Testis (tissue), 5 donors: ENCODE measurements at places on chromosomes 2 and 18. TPM values are rescaled to one million over a fixed set of nuclear protein-coding genes. Genes with fewer than 3 reads are reported as not detected.

Gene CROCC2
- total RNA-seq = 0.55 TPM

Gene GLI2
- 21.4 TPM for total RNA-seq

DNA sequence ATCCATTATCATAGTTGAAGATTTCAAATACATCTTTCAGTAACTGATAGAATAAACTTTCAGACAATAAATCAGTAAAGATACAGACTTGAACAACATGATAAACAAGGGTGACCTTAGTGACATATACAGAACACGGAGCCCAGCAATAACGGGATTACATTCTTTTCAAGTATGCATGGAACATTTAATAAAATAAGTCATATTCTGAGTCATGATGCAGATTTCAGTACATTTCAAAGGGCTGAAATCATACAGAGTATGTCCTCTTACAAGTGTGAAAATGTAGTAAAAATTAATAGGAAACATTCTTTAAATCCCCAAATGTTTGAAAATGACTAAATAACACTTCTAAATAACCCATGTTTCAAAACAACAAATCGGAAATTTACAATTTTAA, 17.2 kb upstream of the KLHL29 start:
- no peaks in the 10 kb centered on the region for H3K27me3 ChIP-seq
- DNase-seq = no peak
- no peak overlapping the region for H3K4me3 ChIP-seq
- no peaks in the 10 kb centered on the region for H3K36me3 ChIP-seq

GRCh38 chr18:79478484-79479115, 82.9 kb downstream of the NFATC1 start:
- no peaks in the 10 kb centered on the region for H3K36me3 ChIP-seq
- H3K27me3 ChIP-seq = no peaks in the 10 kb centered on the region
- H3K27ac ChIP-seq = no peak overlapping the region
- no peak for DNase-seq
- H3K4me1 ChIP-seq = no peaks in the 10 kb centered on the region

Gene DNAJC5G
- 57.9 TPM for total RNA-seq

- peak overlapping the region; percentile 61 for H3K27ac ChIP-seq
- H3K36me3 ChIP-seq = no peaks in the 10 kb centered on the region
- H3K27me3 ChIP-seq = no peaks in the 10 kb centered on the region
- DNase-seq = peak; percentile 28
Measured at GRCh38 chr2:171347591-171348032, 86.2 kb downstream of the METTL8 start.

DNA sequence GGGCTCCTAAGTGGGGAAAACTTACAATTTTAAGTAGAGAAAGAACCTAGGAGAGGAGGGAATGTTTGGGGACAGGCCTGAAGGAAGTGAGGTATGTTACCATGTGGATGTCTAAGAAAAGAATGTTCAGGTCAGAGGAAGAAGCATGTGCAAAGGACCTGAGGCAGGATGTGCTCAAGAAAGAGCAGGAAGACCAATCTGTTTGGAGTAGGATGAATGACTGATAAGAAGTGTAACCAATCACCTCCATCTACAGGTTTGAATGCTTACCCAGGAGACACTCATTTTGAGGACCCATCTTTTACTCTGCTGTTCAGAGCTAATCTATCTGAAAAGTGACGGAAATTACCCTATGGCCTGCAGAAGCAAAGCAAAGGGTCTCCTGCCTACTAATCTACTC, 342.3 kb downstream of the ARHGAP15 start:
- H3K27me3 ChIP-seq = no peaks in the 10 kb centered on the region
- H3K4me3 ChIP-seq = no peak overlapping the region
- no peaks in the 10 kb centered on the region for H3K36me3 ChIP-seq
- H3K4me1 ChIP-seq = no peaks in the 10 kb centered on the region
- no peak overlapping the region for H3K27ac ChIP-seq
- no peak for DNase-seq

- DNase-seq = no peak
- H3K4me3 ChIP-seq = no peak overlapping the region
- no peaks in the 10 kb centered on the region for H3K27me3 ChIP-seq
- no peaks in the 10 kb centered on the region for H3K4me1 ChIP-seq
- H3K27ac ChIP-seq = no peak overlapping the region
- no peaks in the 10 kb centered on the region for H3K36me3 ChIP-seq
Measured at GRCh38 chr2:234596696-234597575, 100.1 kb upstream of the ARL4C start.

- no peak for DNase-seq
- H3K4me3 ChIP-seq = no peak overlapping the region
- H3K27ac ChIP-seq = no peak overlapping the region
- H3K4me1 ChIP-seq = no peaks in the 10 kb centered on the region
Measured at GRCh38 chr18:51522821-51523220, 325.3 kb upstream of the MEX3C start.

Gene CCDC150
- total RNA-seq = 31.7 TPM

Gene ZNF236
- 53.9 TPM for total RNA-seq

Gene PTPRM
- total RNA-seq = 101 TPM

- H3K36me3 ChIP-seq = no peaks in the 10 kb centered on the region
- peaks cover 9% of the 10 kb centered on the region for H3K4me1 ChIP-seq
- H3K27me3 ChIP-seq = no peaks in the 10 kb centered on the region
- H3K4me3 ChIP-seq = no peak overlapping the region
- no peak for DNase-seq
Measured at GRCh38 chr2:20199633-20200270, 25.2 kb downstream of the SDC1 start.

DNA sequence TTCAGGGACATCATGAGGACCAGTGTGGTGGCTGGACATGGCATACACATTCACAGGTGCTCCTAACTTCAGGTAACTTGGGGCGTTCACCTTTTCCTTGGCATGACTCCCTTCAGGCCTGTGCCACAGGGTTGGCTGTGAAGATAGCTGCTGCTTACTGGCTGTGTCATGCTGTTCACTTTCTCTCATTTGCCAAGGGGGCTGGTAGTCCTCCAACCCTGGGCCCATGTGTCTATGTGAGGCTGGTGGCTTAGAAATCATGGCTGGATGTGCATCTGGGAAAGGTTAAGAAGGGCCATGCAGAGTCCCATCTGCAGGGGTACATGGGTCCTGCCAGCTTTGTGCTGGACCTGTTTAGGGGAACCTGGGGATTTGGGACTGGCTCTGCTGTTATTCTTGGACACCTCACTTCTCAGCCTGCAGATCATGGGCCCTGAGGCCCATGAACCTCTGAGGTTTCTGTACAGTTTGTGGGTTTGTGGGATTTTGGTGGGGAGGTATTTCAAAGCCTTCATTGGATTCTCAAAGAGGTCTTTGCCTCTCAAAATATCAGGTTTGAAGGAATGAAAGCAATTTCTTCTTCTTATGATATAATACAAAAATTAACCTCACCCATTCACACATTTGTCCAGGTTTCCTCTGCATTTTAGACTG, 62.9 kb downstream of the FHOD3 start:
- no peak overlapping the region for H3K4me3 ChIP-seq
- no peaks in the 10 kb centered on the region for H3K4me1 ChIP-seq
- no peak overlapping the region for H3K27ac ChIP-seq
- H3K27me3 ChIP-seq = no peaks in the 10 kb centered on the region

Gene DSG1
- 3.8 TPM for total RNA-seq

DNA sequence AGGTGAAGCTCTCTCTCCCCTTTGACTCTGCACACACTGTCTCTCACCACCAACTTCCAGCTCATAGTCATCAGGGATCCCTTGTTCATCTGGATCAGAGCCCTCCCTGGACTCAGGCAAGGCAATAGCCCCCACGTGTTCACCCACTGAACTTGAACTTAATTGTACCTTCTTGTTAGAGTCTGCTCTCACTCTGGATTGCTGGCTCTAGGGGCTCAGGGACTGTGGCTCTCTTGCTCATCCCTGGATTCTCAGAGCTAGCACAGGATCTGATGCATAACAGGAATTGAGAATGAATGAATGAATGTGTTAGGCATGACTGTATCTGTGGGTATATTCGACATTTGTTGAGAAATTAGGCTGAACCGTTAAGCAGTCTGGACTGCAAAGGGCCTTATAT, 16.7 kb upstream of the ASAP2 start:
- no peak overlapping the region for H3K4me3 ChIP-seq
- H3K27me3 ChIP-seq = no peaks in the 10 kb centered on the region
- no peak for DNase-seq
- H3K27ac ChIP-seq = no peak overlapping the region

DNA sequence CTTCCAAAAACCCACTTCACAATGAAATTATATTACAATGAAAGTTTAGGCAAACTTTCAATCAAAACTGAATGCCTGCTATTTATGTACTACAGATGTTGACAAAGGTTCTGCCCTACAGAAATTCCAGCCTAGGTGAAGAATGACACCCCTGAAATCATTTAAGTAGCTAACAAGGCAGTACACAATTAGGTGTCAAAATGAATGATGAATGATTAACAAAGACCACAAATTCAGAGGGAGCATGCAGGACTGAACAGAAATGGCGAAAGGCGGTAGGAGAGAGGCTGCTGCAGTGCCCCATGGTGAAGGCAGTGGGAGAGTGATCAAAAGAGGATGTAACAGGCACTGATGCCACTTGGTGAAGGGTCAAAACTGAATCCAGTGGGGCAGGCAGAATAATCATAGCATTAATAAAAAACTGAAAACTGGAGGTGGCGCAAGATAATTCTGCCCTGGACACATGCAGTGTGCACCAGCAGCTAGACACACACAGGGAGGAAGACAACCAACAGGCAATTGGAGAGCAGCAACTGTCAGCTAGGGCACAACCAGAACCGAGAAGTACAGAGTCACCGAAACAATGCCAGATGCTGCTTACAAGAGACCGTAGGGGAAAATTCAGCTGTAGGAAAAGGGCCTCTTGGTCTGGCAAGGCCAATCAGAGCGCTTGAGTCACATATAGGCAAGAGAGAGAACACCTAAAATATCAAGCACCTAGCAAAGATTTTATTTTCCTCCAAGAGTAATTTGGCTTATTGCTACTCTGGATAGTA, 4.5 kb downstream of the TMEM131 start:
- no peak overlapping the region for H3K27ac ChIP-seq
- no peak for DNase-seq
- no peaks in the 10 kb centered on the region for H3K36me3 ChIP-seq
- no peaks in the 10 kb centered on the region for H3K27me3 ChIP-seq
- peaks cover 18% of the 10 kb centered on the region for H3K4me1 ChIP-seq
- no peak overlapping the region for H3K4me3 ChIP-seq

GRCh38 chr2:7358865-7359447, 441.7 kb downstream of the RNF144A start:
- no peaks in the 10 kb centered on the region for H3K27me3 ChIP-seq
- no peaks in the 10 kb centered on the region for H3K36me3 ChIP-seq
- H3K4me3 ChIP-seq = no peak overlapping the region
- no peak overlapping the region for H3K27ac ChIP-seq

Gene HNRNPA3
- 81.3 TPM for total RNA-seq

GRCh38 chr2:176748662-176749061, 463.9 kb upstream of the HNRNPA3 start:
- H3K4me3 ChIP-seq = no peak overlapping the region
- H3K27me3 ChIP-seq = no peaks in the 10 kb centered on the region
- H3K27ac ChIP-seq = no peak overlapping the region
- DNase-seq = no peak

- H3K4me1 ChIP-seq = no peaks in the 10 kb centered on the region
- H3K4me3 ChIP-seq = no peak overlapping the region
- H3K27me3 ChIP-seq = no peaks in the 10 kb centered on the region
- H3K27ac ChIP-seq = no peak overlapping the region
Measured at GRCh38 chr2:199833525-199833924, 17.5 kb downstream of the FTCDNL1 start.

DNA sequence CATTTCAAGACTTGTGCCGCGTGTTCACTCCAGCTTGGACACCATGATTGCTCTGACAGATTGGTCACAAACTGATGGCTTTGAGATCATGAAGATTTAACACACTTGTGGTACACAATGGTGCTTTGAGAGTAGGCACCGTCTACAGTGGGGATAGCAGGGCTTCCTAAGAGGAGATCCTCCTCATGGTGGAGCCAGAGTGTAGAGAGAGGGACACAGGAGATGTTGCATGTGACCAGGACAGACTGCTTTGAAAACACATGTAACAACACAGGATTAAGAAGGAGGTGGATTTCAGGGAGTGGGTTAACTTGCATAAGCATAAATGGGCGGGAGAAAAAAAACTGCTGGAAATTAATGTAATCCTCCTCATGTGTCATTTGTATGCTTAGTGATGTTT, 95.7 kb upstream of the LINC00305 start:
- no peak overlapping the region for H3K27ac ChIP-seq
- no peaks in the 10 kb centered on the region for H3K4me1 ChIP-seq
- H3K27me3 ChIP-seq = no peaks in the 10 kb centered on the region
- H3K4me3 ChIP-seq = no peak overlapping the region
- H3K36me3 ChIP-seq = no peaks in the 10 kb centered on the region

- H3K27me3 ChIP-seq = no peaks in the 10 kb centered on the region
- peak overlapping the region; percentile 55 for H3K27ac ChIP-seq
- peak; percentile 45 for DNase-seq
- H3K4me1 ChIP-seq = peaks cover 9% of the 10 kb centered on the region
- H3K4me3 ChIP-seq = no peak overlapping the region
- H3K36me3 ChIP-seq = no peaks in the 10 kb centered on the region
Measured at GRCh38 chr18:26255695-26256622, 29.7 kb downstream of the TAF4B start.

GRCh38 chr18:55096263-55096951, 137.1 kb upstream of the CCDC68 start:
- peak; percentile 72 for DNase-seq
- H3K4me3 ChIP-seq = no peak overlapping the region
- H3K27ac ChIP-seq = no peak overlapping the region
- no peaks in the 10 kb centered on the region for H3K4me1 ChIP-seq
- H3K27me3 ChIP-seq = no peaks in the 10 kb centered on the region

DNA sequence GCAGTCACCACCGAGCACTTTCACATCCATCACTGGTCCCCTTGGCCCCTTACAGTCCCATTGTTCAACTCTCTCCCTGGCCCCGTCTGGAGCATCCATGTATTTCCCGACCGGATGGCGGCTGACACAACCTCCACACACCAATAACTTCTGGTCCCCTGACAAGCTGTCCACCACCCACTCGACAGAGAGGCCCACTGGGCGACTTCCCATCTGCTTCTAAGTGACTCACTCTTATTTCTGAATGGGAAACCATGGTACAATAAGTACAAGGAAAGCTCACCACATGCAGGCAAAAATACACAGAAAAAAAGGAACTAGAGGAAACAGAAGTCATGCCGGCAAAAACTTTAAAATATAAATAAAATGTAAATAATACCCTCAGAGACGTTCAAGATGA, 82.9 kb upstream of the RAB12 start:
- DNase-seq = no peak
- no peaks in the 10 kb centered on the region for H3K36me3 ChIP-seq
- no peak overlapping the region for H3K4me3 ChIP-seq
- no peaks in the 10 kb centered on the region for H3K4me1 ChIP-seq
- H3K27me3 ChIP-seq = no peaks in the 10 kb centered on the region

DNA sequence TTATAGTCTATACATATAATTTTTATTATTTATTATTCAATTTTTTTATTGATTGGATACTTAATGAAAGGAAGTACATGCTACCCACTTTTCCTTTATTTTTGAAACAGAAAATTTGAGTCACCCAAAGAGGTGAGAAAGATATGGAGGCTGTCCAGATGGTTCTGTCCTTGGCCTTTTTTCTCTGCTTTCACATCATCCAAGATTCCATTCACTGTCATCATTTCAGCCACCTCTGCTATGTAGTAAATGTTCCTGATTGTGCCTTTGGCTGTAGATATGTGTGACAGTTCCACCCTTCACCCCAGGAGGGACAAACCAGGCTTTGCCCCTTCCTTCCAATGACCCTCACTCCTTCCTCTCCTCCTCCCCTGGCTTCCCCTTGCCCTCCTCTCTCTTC, 675.7 kb upstream of the ID2 start:
- H3K4me3 ChIP-seq = no peak overlapping the region
- H3K27ac ChIP-seq = peak overlapping the region; percentile 15
- no peak for DNase-seq
- H3K4me1 ChIP-seq = peaks cover 19% of the 10 kb centered on the region
- H3K27me3 ChIP-seq = no peaks in the 10 kb centered on the region
- H3K36me3 ChIP-seq = no peaks in the 10 kb centered on the region

- H3K27ac ChIP-seq = no peak overlapping the region
- no peak overlapping the region for H3K4me3 ChIP-seq
- no peak for DNase-seq
Measured at GRCh38 chr18:44958455-44958854, 277.8 kb downstream of the SETBP1 start.
